ENCODE measurements at places on chromosomes 1 and 21.
A peak's percentile ranks its signal among the peaks of the same experiment; 100 is the strongest.

- no peak for DNase-seq
These were observed 1.6 kb downstream of the UROD start for GRCh38 chr1:45013551-45014209.

DNA sequence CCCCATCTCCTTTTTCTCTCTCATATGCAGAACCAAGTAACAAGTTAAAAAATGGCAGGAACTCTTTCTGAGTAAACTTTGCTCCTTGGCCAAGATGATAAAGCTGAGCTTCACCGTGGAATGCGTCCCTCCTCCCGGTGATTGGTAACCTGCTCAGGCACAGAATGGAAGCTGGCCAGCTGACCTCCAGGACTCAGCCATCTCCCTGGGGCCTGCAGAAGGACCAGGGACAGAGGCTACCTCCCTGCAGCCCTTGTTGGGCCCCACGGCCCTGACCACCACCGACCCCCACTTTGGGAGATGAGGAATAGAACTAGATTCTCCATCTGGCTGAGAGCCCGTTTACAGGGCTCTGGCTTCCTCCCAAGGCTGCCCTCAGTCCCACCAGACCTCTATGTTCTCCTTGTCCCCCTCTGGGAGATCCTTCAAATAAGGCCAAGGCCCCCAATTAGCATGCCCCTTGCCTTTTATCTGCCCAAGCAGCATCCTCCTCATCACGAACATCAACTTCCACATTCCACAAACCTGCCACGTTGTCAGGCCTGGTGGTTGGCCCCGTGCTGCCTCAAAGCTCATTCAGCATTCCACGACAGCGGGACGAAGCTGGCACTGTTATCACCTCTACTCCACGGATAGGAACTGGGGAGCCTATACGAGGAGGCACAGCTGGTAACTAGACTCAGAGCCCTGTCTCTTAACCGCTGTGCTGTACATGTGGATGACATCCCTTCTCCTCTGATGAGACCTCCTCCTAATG is 74.2 kb downstream of the CD34 start:
- no peak for DNase-seq

DNA sequence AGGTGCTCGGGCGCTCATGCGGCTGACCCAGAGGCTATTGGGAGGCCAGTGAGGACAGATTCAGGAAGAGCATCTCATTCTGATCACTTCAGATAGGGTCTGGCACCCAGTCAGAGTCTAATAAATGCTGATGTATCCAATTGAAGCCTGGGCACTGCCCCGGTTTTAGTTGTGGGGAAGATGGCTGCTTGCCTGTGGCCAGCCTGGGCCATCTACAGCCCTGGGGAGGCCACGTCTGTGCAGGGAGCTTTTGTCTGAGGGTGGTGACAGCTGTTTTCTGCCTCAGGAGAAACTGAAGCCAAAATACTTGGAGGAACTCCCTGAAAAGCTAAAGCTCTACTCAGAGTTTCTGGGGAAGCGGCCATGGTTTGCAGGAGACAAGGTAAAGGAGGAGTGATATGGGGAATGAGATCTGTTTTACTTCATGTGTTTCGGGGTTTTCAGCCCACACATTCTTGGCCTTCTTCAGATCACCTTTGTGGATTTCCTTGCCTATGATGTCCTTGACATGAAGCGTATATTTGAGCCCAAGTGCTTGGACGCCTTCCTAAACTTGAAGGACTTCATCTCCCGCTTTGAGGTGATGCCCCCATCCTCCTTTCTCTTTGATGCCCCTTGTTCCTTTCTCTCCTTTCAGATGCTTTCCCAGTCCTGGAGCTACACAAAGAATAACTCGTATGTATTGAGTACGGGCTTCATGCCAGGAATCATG is 2.8 kb downstream of the GSTM5 start:
- no peak for DNase-seq

DNA sequence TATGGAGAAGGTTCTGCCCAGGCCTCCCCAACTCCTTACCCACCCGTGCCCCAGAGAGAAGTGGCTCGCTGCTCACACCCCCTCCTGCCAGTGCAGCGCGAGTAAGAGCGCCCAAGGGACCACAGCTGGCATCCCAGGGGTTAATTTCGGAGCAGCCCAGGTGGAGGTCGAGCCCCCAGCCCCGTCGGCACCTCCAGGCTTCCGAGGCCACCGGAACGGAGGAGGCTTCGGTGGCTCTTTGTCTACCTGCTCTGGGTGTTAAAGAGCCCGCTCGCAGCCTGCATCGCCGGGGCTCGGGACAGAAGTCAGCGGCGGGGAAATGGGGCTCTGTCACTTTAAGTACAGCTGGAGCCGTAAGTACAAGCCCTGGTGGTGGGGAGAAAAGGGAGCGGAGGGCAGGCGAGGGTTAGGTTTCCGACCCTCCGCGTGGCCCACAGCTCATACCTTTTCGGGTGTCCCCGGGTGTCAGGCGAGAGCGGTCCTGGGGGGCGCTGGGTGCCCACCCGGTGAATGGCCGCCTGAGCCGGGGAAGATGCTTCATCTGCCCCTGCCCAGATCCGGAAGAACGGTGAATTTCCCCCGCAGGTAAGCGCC is 89.4 kb upstream of the IPO9 start:
- peak; percentile 69 for DNase-seq
